ENCODE measurements at places on chromosomes 12 and 14.
A peak's percentile ranks its signal among the peaks of the same experiment; 100 is the strongest.

DNA sequence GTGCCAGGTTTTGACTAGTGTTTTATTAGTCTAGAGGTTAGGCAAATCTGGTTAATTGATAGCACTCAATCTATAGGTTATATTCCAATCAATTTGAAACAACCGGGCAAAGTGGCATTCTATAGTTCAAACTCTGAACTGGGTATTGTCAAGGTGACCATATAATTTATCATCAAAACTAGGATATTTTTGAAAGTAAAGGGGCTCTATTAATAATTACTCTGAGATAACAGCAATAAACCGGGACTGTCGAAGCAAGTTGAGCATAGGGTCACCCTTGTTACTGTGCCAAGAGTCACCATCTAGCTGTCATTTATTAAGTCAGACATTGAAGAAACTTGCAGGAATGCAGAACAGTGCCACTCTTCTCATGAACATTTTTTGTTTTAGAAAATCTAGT lies 321.2 kb downstream of the RAD51B start:
- DNase-seq, result no peak

DNA sequence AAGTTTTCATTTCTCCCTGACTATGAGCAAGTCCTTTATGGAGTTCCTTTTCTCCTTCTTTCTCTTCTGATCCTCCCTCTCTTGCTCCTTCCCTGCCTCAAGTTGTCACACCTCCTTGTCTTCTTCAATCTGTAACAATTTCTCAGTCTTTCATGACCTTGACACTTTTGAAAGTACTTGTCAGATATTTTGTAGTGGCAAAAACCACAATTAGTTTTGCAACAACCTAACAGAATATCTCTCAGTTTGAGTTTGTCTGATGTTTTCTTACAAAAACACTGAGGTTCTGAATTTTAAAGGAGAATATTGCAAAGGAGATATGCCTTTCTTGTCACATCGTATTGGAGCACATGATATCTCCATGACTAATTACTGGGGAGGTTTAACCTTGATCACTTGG lies 4.1 kb upstream of the CRADD start:
- DNase-seq, result no peak

- DNase-seq, result peak; percentile 16
Observed at GRCh38 chr12:1234073-1234472, 243.1 kb downstream of the ERC1 start.

- peak; percentile 34 for DNase-seq
Observed at GRCh38 chr12:101782273-101782731, 43.0 kb upstream of the SYCP3 start.

DNA sequence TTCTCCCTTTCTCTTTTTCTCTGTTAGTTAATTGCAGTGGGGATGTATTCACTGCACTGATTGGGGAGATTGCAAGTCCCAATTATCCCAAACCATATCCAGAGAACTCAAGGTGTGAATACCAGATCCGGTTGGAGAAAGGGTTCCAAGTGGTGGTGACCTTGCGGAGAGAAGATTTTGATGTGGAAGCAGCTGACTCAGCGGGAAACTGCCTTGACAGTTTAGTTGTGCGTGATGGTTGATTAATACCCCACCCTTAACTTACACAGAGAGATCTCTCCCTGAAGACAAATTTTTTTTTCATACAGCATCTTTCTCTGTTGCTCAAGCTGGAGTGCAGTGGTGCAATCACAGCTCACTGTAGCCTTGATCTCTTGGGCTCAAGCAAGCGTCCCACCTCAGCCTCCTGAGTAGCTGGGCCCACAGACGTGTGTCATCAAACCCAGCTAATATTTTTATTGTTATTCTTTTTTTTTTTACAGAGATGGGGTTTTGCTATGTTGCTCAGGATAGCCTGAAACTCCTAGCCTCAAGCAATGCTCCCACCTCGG lies 4.6 kb downstream of the C1S start:
- no peak for DNase-seq

- no peak for DNase-seq
Observed at GRCh38 chr12:75840994-75841355, 190.6 kb downstream of the PHLDA1 start.

- DNase-seq, result no peak
Observed at GRCh38 chr12:42990387-42990786, 400.8 kb upstream of the PRICKLE1 start.

DNA sequence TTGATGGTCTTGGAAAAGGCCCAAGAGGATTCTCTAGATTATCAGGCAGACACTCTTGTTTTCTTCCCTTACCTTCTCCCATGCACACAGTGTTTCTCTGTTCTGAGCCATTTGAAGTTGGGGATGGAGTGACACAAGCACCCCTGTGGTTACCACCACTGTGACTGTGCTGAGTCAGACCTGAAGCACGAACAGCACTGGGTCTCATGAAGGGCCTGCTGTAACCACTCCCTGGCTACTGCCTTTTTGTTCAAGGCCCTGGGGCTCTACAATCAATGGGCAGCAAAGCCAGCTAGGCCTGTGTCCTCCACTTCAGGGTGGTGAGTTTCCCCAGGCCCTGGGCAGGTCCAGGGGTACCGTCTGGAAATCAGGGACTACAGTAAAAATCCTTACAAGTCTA lies 65.5 kb downstream of the TSPAN8 start:
- DNase-seq, result no peak

GRCh38 chr14:99169776-99170356 lies 102.1 kb downstream of the BCL11B start:
- DNase-seq, result no peak

GRCh38 chr12:110183386-110183785 lies 59.2 kb downstream of the IFT81 start:
- no peak for DNase-seq

DNA sequence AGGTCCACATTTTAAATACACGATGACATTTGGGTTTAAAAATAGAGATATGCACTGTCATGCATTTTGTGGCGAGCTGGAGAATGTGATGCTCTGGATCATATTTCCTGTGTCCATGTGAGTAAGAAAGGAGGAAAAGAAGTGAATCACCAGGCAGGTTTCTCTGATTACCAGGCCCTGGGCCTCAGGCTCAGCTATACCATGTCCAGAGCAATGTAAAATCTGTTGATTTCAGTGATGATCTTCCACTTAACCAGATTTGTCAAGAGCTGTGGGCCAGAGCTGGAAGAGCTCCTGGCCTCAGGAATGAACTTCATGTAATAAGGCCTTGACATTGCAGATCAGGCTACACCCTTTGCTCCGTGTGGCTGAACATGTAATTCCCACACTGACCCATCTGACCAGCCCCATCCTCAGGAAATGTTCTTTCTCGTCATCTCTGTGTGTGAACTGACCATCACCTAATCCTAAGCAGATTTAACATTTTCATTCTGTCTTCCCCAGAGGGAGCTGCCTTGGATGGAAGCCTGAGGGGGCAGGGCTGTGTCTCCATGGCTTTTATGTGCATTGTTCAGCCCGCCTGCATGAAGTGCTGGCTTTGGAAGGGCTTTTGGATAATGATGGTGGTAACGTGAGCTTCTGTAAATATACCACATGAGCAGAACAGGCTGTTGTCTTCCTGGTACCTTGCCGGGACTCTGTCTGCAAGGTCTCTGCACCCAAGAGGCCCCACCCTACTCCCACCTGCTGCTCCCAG lies 54.5 kb downstream of the CRACR2A start:
- DNase-seq, result peak; percentile 90

- DNase-seq, result no peak
Observed at GRCh38 chr12:67893022-67893580, 96.1 kb upstream of the IFNG-AS1 start.

- DNase-seq, result no peak
Observed at GRCh38 chr12:29752121-29752520, 31.6 kb downstream of the TMTC1 start.

DNA sequence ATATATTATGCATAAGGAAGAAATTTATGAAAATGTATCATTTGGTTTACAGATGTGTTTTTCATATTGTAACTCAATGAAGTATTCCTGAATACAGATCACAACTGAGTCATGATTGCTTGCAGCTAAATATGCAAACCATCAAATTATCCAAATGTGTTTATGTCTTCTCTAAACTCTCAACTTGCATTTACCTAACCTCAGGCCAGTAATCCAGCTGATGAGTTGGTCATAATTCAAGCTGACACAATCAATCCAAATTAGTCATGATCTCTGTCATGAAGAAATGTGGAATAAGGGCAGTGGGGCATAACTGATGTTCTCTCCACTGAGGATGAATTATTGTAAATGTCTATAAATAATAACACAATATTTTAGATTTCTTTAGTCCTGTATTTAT lies 104.8 kb upstream of the CNTN1 start:
- DNase-seq, result no peak

DNA sequence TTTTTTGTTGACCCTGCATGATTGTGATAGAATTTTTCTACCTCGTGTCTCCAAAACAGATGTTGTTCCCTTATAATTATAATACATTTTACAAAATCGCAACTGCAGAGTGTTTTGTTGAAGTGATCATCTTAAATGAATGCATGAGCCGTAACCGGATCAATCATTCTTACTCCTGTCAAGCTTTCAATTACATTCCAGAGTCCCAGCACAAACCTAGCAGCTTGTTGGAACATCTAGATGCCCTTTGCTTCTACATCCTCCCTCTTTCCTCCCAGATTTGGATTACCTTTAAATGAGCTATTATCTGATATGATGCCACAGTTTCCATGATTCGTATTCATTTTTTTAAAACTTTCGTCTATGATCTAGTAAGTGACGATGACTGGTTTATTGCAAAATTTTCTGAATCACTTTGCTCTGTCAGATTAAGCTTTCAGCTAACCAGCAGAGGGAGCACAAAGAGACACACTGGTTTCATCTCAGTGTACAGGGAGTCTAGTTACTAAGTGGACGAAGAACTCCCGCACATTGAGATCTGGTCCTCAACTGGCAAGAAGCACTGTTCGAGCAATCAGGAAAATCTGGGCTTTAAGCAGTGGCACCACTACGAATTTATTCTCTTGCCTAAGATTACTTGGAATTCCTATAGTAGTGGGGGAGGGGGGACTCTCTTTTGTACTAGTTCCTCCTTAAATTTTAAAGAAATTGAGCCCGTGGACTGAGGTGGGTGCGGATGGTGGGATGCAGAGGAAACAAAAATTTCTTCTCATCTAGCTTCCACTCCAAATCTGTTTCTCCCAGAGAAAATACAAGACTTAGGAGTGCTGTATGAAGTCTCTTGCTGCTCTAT lies 40.9 kb downstream of the TSHR start:
- DNase-seq, result peak; percentile 82

DNA sequence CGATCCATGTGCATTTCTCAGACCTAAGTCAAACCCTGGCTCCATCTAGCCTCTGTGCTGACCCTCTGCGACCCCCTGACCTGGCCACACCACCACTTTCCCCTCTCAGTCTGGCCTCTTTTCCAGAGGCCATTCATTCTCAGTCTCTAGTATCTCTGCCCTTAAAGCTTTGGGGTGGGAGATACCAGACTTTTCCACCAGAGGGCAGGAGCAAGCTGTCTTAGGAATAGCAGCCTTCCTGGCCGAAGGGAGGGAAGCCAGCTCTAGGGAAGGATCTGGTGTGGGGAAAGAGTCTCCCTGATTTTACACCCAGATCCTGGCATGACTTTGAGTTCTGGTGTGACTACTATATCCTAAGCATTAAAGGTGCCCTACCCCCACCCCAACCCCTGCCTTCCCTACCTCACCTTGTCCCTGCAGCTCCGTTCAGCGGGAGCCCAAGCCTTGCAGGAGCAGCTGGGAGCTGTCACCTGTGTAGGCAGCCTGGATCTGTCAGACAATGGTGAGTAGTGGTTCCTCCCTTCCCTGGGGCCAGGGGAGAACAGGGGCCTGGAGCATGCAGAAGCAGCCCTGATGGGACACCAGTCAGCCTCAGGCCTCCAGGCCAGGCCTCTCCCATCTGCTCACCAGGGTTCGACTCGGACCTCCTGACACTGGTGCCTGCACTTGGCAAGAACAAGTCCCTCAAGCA lies 6.6 kb downstream of the CARMIL3 start:
- peak; percentile 87 for DNase-seq

- no peak for DNase-seq
Observed at GRCh38 chr12:29245246-29245645, 96.2 kb downstream of the FAR2 start.

- peak; percentile 49 for DNase-seq
Observed at GRCh38 chr12:58888131-58888783, 32.0 kb downstream of the LRIG3 start.

GRCh38 chr12:4775936-4776335 lies 55.7 kb downstream of the GALNT8 start:
- DNase-seq, result no peak

- DNase-seq, result no peak
Observed at GRCh38 chr12:102064476-102064875, 2.7 kb upstream of the WASHC3 start.

DNA sequence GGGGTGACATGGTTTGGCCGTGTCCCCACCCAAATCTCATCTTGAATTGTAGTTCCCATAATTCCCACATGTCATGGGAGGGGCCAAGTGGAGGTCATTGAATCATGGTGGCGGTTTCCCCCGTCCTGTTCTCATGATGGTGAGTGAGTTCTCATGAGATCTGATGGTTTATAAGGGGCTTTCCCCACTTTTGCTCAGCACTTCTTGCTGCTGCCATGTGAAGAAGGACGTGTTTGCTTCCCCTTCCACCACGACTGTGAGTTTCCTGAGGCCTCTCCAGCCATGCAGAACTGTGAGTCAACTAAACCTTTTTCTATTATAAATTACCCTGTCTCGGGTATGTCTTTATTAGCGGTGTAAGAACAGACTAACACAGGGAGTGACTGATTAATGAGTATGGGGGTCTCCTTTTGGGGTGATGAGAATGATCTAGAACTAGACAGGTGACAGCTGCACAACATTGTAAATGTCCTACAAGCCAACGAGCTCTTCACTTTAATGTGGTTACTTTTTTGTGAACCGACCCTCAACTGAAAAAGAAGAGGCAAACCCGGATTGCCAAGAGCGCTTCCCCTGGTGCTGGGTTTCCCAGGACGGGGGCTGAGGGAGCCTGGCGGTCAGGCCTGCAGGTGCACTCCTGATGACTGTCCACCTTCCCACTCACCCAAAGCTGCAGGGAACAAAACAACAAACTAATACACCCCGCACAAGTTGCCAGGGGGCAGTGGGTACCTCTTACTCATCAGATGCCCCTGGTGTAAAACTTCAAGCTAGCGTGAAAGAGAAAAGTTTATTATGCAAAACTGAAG lies 90.1 kb downstream of the NCOR2 start:
- DNase-seq, result no peak

DNA sequence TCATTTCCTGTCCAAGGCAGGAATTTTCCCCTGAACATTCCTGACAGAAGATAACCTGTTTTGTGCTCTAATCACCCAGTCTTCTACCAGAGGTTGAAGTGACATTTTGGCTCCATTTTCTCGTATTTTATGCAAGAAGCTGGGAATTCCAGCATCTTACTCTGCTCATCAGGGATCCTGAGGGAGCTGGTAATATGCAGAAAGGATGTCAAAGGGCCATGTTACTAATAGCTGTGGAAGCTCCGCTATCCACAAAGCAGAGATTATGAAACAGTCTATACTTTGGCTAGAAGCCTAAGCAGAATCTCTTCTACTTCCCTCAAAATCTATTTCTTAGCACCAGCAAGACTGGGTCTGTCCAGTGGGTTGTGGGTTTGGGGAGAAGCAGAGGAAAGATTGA lies 613.0 kb downstream of the DIO2 start:
- DNase-seq, result peak; percentile 18

- no peak for DNase-seq
Observed at GRCh38 chr12:95509300-95509699, 35.3 kb downstream of the METAP2 start.

GRCh38 chr12:27865421-27865820 lies 85.4 kb upstream of the MANSC4 start:
- peak; percentile 81 for DNase-seq

GRCh38 chr14:99794151-99794780 lies 1.1 kb downstream of the EML1 start:
- no peak for DNase-seq

Measured in AG20443 (cell line).